ENCODE measurements at places on chromosomes 11 and 22.

DNA sequence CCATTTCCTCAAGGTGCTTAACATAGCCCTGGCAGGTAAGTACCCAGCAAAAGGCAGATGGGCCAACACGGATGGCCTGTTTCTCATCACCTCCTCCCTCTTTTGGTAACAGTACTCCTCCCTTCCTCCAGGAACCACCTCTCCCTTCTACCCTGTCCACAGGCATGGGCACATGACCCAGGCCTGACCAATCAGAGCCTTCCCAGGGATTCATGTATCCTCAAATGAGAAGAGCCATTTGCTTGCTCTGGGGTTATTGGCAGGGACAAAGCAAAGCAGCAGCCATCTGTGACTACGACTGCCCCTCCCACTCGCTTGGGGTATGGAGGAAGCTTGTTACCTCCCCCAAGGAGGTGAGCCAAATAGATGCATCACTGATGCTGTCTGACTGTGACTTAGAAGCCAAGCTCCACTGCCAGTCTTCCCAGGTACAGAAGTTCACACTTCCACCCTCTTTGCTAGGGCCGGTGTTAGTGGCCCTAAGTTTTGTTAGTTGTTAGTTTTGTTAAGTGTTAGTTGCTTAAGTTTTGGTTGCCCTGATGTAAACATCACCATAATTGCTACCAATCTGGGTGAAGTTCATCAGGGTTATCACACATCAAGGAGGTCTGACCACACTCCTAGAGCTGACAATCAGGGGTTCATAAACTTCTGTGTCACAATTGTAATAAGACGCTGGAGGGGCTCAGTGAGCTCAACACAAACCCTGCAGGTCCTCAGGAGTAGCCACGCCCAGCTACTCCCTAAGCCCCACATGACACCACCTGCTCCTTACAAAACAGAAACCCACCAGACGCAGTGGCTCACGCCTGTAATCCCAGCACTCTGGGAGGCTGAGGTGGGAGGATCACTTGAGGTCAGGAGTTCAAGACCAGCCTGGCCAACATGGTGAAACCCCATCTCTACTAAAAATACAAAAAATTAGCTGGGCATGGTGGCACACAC, 57.3 kb downstream of the ARFGAP3 start:
- H3K4me1 ChIP-seq, result no peaks in the 10 kb centered on the region
- H3K27ac ChIP-seq, result peak overlapping the region; percentile 76

- peaks cover 9% of the 10 kb centered on the region for H3K27me3 ChIP-seq
- no peaks in the 10 kb centered on the region for H3K4me1 ChIP-seq
- no peaks in the 10 kb centered on the region for H3K36me3 ChIP-seq
- no peak overlapping the region for H3K4me3 ChIP-seq
- DNase-seq, result no peak
Observed at GRCh38 chr11:133724116-133724515, 121.2 kb downstream of the SPATA19 start.

DNA sequence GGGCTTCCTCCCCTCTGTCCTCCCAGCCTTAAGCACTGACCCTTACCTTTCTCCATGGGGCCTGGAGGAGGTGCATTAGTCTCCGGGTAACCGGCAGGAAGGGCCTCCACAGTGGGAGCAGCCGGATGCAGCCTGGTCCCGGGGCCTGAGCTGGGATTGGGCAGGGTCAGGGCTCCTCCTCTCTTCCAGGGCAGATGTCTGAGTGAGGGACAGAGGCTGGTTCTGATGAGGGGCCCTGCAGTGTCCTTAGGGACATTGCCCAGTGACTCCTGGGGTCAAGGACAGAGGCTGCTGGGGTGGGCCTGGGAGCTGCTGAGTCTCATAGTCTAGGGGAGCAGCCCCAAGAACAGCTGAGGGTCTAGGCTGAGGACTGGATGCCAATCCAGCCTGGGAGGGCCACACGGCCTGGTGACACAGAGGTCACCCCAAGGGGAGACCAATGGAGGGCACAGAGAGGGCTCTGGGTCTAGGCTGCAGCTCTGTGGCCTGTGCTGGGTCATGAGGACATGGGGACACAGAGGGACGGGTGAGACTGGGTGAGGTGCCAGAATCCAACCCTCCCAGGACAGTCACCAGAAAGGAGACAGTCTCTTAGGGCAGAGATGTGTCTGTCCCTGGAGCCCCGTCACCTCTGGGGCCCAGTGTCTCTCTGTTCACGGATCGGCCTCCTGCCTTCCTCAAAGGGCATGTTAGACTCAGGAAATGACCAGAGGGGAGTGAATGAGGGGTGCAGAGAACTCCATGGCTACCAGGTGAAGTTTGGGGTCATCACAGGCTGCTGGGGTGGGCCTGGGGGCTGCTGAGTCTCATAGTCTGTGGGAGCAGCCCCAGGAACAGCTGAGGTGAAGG, 6.5 kb downstream of the IGLL5 start:
- no peak overlapping the region for H3K4me3 ChIP-seq
- H3K27me3 ChIP-seq, result peaks cover 50% of the 10 kb centered on the region
- no peak overlapping the region for H3K27ac ChIP-seq

DNA sequence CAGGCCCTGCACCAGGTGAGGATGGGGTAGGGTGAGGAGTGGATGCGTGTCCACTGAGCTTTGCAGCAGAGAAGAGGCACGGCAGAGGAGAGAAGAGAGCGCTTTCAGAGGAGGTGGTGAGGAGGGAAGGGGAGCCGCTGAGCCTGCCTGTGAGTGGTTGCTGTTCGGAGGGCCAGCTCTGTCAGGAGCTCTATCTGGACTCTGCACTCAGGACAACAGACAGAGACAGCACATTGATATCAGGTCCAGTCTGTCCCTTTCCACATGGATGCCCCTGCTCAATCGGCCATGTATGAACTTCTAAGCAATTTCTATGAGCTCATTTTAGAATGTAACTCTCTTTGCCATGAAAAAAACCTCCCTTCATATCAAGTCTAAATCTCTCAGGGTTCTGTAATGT, 158.6 kb downstream of the KIRREL3 start:
- DNase-seq, result no peak
- H3K27me3 ChIP-seq, result peaks cover 23% of the 10 kb centered on the region
- no peak overlapping the region for H3K27ac ChIP-seq
- H3K36me3 ChIP-seq, result peaks cover 2% of the 10 kb centered on the region
- H3K4me1 ChIP-seq, result no peaks in the 10 kb centered on the region
